ENCODE measurements at places on chromosomes 4 and X. TPM values are rescaled to one million over a fixed set of nuclear protein-coding genes. Genes with fewer than 3 reads are reported as not detected.

GRCh38 chr4:33802578-33802977 is 2441.7 kb downstream of the ARAP2 start:
- no peaks in the 10 kb centered on the region for H3K4me1 ChIP-seq
- DNase-seq: no peak
- no peak overlapping the region for H3K4me3 ChIP-seq
- H3K36me3 ChIP-seq: no peaks in the 10 kb centered on the region
- H3K27me3 ChIP-seq: no peaks in the 10 kb centered on the region
- no peak overlapping the region for H3K27ac ChIP-seq

- H3K4me3 ChIP-seq: peak overlapping the region; percentile 48
- H3K27me3 ChIP-seq: peaks cover 4% of the 10 kb centered on the region
- peaks cover 56% of the 10 kb centered on the region for H3K4me1 ChIP-seq
- H3K27ac ChIP-seq: peak overlapping the region; percentile 99
- peaks cover 21% of the 10 kb centered on the region for H3K36me3 ChIP-seq
- peak; percentile 25 for DNase-seq
Observed at GRCh38 chr4:152850377-152850776, 70.6 kb downstream of the ARFIP1 start.

- H3K4me1 ChIP-seq: peaks cover 28% of the 10 kb centered on the region
- H3K27ac ChIP-seq: no peak overlapping the region
- peak; percentile 4 for DNase-seq
- peaks cover 92% of the 10 kb centered on the region for H3K27me3 ChIP-seq
- H3K4me3 ChIP-seq: no peak overlapping the region
Observed at GRCh38 chr4:7411896-7412553, 22.7 kb downstream of the PSAPL1 start.

ATOH1 gene
- total RNA-seq: 0.61 TPM

Data from WTC11 (cell line).